ENCODE measurements at places on chromosomes 2 and 18. TPM values are rescaled to one million over a fixed set of nuclear protein-coding genes. Genes with fewer than 3 reads are reported as not detected.
A peak's percentile ranks its signal among the peaks of the same experiment; 100 is the strongest.

MBP gene
- total RNA-seq: 1.4 TPM

GRCh38 chr2:126385441-126385840, 270.5 kb upstream of the GYPC start:
- DNase-seq: no peak

GRCh38 chr2:45505138-45505537, 105.9 kb downstream of the SRBD1 start:
- no peak for DNase-seq

DNA sequence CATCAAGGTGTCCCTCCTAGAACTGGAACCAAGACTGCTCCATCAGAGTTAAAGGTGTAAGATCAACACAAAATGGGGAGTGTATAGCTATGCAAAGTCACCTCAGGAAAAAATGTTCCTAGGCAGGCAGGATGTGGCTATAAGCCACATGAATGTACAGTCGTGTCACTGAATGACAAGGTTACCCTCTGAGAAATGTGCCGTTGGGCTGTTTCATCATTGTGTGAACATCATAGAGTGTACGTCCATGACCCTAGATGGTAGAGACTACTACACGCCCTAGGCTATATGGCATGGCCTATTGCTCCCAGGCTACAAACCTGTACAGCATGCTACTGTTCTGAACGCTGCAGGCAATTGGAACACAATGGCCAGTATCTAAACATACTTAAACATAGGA, 24.5 kb downstream of the TYMS start:
- no peak for DNase-seq

DNA sequence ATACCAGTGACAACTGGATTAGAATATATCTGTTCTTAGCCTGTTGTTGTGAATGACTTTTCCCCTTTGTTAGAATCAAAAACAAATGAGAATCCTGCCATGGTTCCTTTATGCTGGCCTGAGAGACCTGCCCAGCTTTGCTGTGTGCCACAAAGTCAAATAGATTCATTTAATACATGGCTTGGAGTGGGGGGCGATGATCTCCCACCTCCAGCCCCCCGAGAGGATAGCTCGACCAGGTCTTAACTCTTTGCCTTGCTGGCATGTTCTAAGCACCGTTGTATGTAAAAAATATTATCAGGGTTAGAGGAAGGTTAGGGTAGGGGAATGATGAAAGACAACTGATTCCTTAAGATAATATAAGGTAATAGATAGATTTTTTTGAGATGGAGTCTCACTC, 22.2 kb upstream of the DGKD start:
- no peak for DNase-seq

REEP1 gene
- under 0.01 TPM for total RNA-seq

UGT1A4 gene
- not detected for total RNA-seq

GAL3ST2 gene
- not detected for total RNA-seq

ANKRD53 gene
- 0.54 TPM for total RNA-seq

LINC00305 gene
- not detected for total RNA-seq

- DNase-seq: no peak
Observed at GRCh38 chr2:148907085-148907785, 32.2 kb downstream of the KIF5C start.

- no peak for DNase-seq
Observed at GRCh38 chr18:74380916-74381315, 65.3 kb downstream of the C18orf63 start.

TEKT4 gene
- not detected for total RNA-seq

DNA sequence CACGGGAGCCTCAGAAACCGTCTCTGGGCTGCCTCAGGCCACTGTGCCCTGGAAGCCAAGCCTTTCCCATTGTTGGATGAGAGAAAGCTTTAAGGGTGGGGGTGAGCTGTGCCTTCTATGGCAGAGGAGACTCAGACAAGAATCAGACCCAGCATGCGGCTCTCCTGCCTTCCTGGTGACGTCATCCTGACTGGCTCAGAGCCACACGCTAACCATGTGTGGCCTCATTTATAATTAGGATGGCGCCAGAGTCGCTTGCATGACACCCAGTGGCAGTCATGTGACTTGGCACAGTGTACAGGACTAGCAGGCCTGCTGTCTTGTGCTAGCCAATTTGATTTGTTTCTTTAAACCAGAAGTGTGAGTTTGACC, 99.1 kb downstream of the SH3BP4 start:
- peak; percentile 93 for DNase-seq

DNA sequence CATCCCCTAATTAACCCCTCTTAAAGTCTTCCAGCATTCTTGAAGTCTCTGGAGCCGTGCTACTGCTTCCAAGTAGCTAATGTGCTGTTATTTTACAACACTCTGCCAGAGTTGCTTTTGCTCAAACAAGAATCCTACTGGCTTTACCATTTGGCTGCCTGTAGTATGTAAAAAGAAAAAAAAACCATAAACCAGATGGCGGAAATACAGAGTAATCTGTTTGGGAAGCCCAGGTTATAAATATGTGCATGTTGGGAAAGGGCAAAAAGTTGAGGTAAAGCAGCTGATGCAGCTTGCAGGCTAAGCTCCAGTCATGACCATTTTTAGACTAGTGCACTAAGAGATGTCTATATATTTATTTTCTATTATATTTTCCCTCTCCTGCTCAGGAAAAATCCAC, 313.2 kb upstream of the ETAA1 start:
- DNase-seq: peak; percentile 52

DNA sequence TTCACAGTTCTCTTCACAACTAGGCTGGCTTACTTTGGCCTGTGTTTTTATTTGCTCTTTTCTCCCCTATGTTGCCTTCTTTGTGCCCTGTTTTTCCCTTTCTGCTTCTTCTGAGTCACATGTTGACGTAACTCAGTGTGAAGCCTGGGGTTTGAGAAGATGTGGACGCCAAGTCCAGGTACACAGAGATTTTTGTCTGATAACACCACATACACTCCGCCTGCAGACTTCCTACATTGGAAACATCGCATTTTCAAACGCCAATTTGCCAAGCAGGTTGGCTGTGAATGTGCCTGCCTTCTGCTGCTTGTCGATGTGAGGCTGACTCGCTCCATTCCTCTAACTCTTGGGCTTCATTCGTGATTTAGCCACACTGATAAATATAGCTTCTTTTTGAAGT, 62.6 kb upstream of the FN1 start:
- no peak for DNase-seq

PPP1R1C gene
- total RNA-seq: 0.28 TPM

- DNase-seq: peak; percentile 43
Observed at GRCh38 chr2:219737270-219737691, 109.9 kb downstream of the SLC4A3 start.

FSIP2 gene
- total RNA-seq: under 0.01 TPM

- no peak for DNase-seq
Observed at GRCh38 chr18:75139226-75139911, 69.6 kb downstream of the PTGR3 start.

- DNase-seq: no peak
Observed at GRCh38 chr2:74228772-74229171, 30.4 kb downstream of the MTHFD2 start.

Measured in IMR-90 (cell line).